ENCODE measurements at places on chromosomes 5 and 9. TPM values are rescaled to one million over a fixed set of nuclear protein-coding genes. Genes with fewer than 3 reads are reported as not detected.

NEURL1B gene
- polyA plus RNA-seq: 26.6 TPM

SLC6A19 gene
- 0.80 TPM for polyA plus RNA-seq

PCDH12 gene
- polyA plus RNA-seq: 0.23 TPM

TMEM215 gene
- not detected for polyA plus RNA-seq

AMACR gene
- polyA plus RNA-seq: 43.8 TPM

DOCK2 gene
- polyA plus RNA-seq: 2.3 TPM

PCDHGB5 gene
- polyA plus RNA-seq: 0.23 TPM

SH3GL2 gene
- polyA plus RNA-seq: 0.76 TPM

GPR151 gene
- polyA plus RNA-seq: not detected

PCDHA2 gene
- polyA plus RNA-seq: 0.07 TPM

AK8 gene
- 0.25 TPM for polyA plus RNA-seq

COL27A1 gene
- polyA plus RNA-seq: 5.5 TPM

TAF11L8 gene
- polyA plus RNA-seq: not detected

SLCO6A1 gene
- polyA plus RNA-seq: not detected

PAPPA gene
- 0.63 TPM for polyA plus RNA-seq

ARSI gene
- not detected for polyA plus RNA-seq

CCDC192 gene
- not detected for polyA plus RNA-seq

LCN6 gene
- polyA plus RNA-seq: 4.2 TPM

MLANA gene
- polyA plus RNA-seq: not detected

ACOT12 gene
- polyA plus RNA-seq: not detected

GHR gene
- polyA plus RNA-seq: 3.0 TPM

SYK gene
- 35.8 TPM for polyA plus RNA-seq

FOXD4L5 gene
- 0.04 TPM for polyA plus RNA-seq

ZBTB26 gene
- 3.6 TPM for polyA plus RNA-seq

FANCG gene
- polyA plus RNA-seq: 24.0 TPM

FYB1 gene
- polyA plus RNA-seq: 3.6 TPM

LCN10 gene
- polyA plus RNA-seq: 1.8 TPM

PLK2 gene
- polyA plus RNA-seq: 6.4 TPM

ADRB2 gene
- 0.60 TPM for polyA plus RNA-seq

TIMD4 gene
- polyA plus RNA-seq: not detected

CD274 gene
- 4.2 TPM for polyA plus RNA-seq

PCSK5 gene
- 2.4 TPM for polyA plus RNA-seq

SUB1 gene
- 188 TPM for polyA plus RNA-seq

DCTN3 gene
- polyA plus RNA-seq: 90.7 TPM

RC3H2 gene
- polyA plus RNA-seq: 12.0 TPM

MEIKIN gene
- 0.31 TPM for polyA plus RNA-seq

TMC1 gene
- polyA plus RNA-seq: not detected

All from sigmoid colon (tissue), 7 donors.